ENCODE measurements at places on chromosomes 16 and 17. TPM values are rescaled to one million over a fixed set of nuclear protein-coding genes. Genes with fewer than 3 reads are reported as not detected.

DNA sequence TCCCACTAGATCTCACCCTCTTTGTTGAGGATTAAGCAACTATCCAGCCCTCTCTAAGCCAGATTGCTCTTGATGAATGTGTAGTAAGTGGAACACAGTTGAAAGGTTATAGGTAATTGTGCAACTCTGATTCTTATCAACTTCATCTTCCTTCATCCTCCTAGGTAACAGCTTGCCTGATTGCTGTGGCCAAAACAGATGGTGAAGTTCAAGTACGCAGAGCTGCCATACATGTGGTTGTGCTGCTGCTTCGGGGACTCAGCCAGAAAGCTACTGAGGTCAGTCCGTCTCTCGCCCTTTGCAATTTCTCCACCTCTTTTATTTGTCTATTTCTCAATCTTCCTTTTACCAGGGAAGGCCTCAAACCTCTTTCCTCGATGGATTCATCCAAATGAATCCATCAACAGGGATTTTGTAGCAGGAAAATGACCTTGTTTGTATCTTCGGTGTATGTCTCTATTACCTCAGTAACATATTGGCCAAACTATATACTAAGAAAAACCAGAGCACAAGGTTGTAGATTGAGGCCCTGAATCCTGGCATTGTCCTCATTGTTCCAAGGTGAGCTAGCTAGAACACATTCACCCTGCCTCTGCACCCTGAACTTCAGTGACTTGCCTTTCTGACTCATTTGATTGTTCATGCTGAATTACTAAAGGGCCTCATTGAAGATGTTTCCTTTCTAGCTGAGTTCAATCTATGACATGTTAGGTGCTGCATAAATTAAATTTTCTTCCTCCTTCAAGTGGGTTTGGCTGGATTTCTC lies 65.1 kb upstream of the HAS3 start:
- no peaks in the 10 kb centered on the region for H3K27me3 ChIP-seq
- DNase-seq = peak; percentile 58
- H3K27ac ChIP-seq = no peak overlapping the region
- peaks cover 3% of the 10 kb centered on the region for H3K36me3 ChIP-seq

DNA sequence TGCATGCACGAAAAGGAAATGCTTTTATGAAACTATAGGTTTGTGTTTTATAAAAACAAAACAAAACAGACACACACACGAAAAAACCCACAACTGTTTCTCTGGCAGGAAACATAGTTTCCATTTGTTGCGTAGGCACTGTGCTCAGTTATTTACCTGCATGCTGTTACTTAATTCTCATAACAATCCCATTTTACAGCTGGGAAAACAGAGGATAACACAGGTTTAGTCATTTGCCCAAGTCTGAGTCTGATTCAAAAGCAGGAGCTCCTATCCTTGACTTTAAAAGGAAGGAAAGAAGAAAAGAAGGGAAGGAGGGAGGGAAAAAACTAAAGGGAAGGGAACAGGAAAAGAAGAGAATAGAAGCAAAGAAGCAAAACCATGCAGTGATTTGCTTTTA lies 117.4 kb downstream of the DNAH3 start:
- peaks cover 2% of the 10 kb centered on the region for H3K27me3 ChIP-seq
- H3K4me1 ChIP-seq = no peaks in the 10 kb centered on the region
- H3K36me3 ChIP-seq = no peaks in the 10 kb centered on the region
- no peak for DNase-seq

DNA sequence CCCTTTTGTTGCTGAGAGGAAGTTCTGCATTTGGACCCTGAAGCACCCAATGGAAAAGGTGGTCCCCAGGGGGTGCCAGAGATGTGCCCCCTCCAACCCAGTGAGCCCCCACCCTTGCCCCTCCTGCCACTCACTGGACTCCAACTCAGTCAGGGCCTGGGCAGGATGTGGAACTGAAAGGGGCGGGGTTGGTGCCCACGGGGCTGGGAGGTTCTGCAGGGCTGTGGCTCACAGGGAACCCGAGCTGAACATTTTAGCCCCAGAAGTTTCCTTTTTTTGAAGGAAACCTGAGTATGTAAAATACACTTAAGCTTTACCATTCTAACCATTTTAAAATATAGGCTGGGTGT lies 15.8 kb upstream of the OGFOD3 start:
- DNase-seq = no peak
- peaks cover 3% of the 10 kb centered on the region for H3K4me1 ChIP-seq
- no peak overlapping the region for H3K27ac ChIP-seq

GRCh38 chr17:13096291-13096690 lies 78.5 kb upstream of the ELAC2 start:
- H3K4me3 ChIP-seq = no peak overlapping the region
- no peaks in the 10 kb centered on the region for H3K4me1 ChIP-seq
- peaks cover 5% of the 10 kb centered on the region for H3K27me3 ChIP-seq

NPW gene
- total RNA-seq = 0.18 TPM

CNOT1 gene
- total RNA-seq = 203 TPM

GRCh38 chr16:48862087-48862532 lies 252.1 kb upstream of the N4BP1 start:
- no peak overlapping the region for H3K4me3 ChIP-seq
- no peaks in the 10 kb centered on the region for H3K27me3 ChIP-seq
- DNase-seq = peak; percentile 80
- no peaks in the 10 kb centered on the region for H3K4me1 ChIP-seq

WSCD1 gene
- total RNA-seq = not detected

- H3K27me3 ChIP-seq = no peaks in the 10 kb centered on the region
- H3K36me3 ChIP-seq = peaks cover 5% of the 10 kb centered on the region
- peaks cover 5% of the 10 kb centered on the region for H3K4me1 ChIP-seq
Measured at GRCh38 chr17:2613089-2613808, 19.8 kb downstream of the PAFAH1B1 start.

DNA sequence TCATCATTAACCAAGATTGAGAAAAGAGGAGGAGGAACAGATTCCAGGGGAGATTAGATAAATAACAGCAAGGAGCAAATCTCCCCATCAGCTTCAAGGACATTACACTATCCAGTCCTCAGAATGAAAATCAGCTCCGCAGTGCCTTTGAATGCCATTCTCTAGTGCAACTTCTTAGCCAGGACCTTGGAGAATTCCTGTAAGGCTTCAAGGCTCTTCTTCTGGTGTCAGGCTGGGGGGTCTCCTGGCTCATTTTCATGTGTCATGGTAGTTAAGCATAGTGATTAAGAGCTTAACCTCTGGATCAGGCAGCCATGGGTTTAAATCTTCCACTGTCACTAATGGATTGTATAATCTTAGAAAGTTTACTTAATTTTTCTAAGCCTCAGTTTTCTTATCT lies 137.3 kb upstream of the CCL2 start:
- no peaks in the 10 kb centered on the region for H3K36me3 ChIP-seq
- H3K4me1 ChIP-seq = no peaks in the 10 kb centered on the region
- no peak overlapping the region for H3K4me3 ChIP-seq
- no peaks in the 10 kb centered on the region for H3K27me3 ChIP-seq

DNA sequence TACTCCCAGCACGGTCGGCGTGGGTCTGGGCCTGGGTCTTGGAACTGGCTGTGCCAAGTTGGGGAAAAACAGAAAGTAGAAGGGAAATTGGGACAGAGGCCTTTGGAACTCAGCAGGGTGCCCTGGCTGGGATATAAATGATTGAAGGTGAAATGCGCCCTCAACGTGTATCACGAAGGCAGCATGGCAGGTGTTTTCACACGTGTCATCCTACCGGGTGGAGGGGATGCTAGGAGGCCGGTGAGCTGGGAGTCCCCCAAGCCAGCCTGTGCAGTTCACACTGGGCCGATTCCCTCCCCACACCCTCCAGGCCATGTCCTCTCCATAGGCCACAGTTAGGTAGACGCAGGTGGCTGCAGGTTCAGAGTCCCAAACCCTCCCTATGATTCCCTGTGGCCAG lies 6.0 kb downstream of the TNFAIP1 start:
- no peak overlapping the region for H3K27ac ChIP-seq
- DNase-seq = no peak
- H3K4me1 ChIP-seq = peaks cover 17% of the 10 kb centered on the region

DNA sequence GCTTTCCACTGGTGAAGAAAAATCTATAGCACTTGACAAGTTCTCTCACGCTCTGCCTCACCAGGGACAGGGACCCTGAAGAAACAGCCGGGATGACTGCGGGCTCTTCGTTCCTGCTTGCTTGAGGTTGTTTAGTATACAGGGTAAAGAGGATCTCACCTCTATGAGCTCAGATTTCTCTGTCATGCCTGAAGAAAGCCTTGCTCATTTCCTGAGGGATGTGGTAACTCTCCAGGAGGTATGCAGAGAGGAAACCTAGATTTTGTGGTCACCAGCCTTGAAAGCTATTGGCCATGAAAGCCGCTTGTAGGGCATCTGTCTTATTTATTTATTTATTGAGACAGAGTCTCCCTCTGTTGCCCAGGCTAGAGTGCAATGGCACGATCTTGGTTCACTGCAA lies 23.2 kb downstream of the USP43 start:
- H3K27me3 ChIP-seq = no peaks in the 10 kb centered on the region
- H3K27ac ChIP-seq = no peak overlapping the region
- no peaks in the 10 kb centered on the region for H3K4me1 ChIP-seq
- no peak for DNase-seq
- H3K4me3 ChIP-seq = no peak overlapping the region

GRCh38 chr16:1335996-1336395 lies 2.6 kb downstream of the BAIAP3 start:
- no peaks in the 10 kb centered on the region for H3K36me3 ChIP-seq
- peaks cover 55% of the 10 kb centered on the region for H3K27me3 ChIP-seq
- no peak overlapping the region for H3K27ac ChIP-seq
- H3K4me1 ChIP-seq = peaks cover 7% of the 10 kb centered on the region
- no peak overlapping the region for H3K4me3 ChIP-seq

- H3K4me3 ChIP-seq = no peak overlapping the region
- H3K4me1 ChIP-seq = no peaks in the 10 kb centered on the region
- H3K27me3 ChIP-seq = peaks cover 15% of the 10 kb centered on the region
- DNase-seq = no peak
- H3K27ac ChIP-seq = no peak overlapping the region
Measured at GRCh38 chr16:30623536-30624283, 13.5 kb upstream of the ZNF689 start.

DNA sequence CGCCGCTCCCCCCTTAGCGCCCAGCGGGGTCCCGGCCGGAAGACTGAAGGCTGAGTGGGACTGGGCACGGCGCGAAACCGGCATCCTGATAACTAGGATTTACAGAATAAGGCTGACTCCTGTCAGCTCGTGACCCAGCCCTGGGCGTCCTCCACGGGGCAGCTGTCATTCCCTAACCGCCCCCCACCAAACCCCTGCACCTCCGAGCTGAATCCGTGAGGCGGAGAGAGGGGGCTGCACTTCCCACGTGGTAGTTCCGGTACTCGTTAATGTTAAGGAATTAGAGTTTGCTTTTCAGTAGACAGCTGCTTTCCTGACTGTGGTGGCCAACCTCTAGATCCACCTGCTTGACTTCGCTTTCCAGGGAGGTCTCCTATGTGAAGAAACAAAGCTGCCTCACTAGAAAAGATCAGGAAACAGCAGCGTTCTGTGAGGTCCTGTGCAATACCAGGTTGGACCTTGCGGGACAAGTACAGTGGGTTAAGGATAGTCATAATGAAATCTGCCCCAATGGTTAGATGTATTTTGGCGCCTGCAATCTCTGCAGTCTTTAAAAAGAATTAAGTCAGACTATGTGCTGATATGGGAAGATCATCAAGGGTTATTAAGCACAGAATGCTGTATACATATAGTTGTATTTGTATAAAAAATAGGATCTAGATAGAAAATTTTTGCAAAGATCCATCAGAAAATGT lies 1.1 kb upstream of the WBP2 start:
- H3K27me3 ChIP-seq = no peaks in the 10 kb centered on the region
- peak overlapping the region; percentile 70 for H3K27ac ChIP-seq
- H3K4me3 ChIP-seq = peak overlapping the region; percentile 68
- peak; percentile 31 for DNase-seq

SLC16A11 gene
- not detected for total RNA-seq

GRCh38 chr16:57632568-57632967 lies 4.1 kb downstream of the ADGRG1 start:
- H3K27ac ChIP-seq = no peak overlapping the region
- H3K36me3 ChIP-seq = no peaks in the 10 kb centered on the region
- H3K27me3 ChIP-seq = peaks cover 5% of the 10 kb centered on the region
- H3K4me3 ChIP-seq = no peak overlapping the region
- peaks cover 22% of the 10 kb centered on the region for H3K4me1 ChIP-seq
- DNase-seq = peak; percentile 28

GRCh38 chr17:32755045-32755805 lies 121.7 kb downstream of the MYO1D start:
- DNase-seq = peak; percentile 76
- no peak overlapping the region for H3K4me3 ChIP-seq
- H3K36me3 ChIP-seq = no peaks in the 10 kb centered on the region

DNA sequence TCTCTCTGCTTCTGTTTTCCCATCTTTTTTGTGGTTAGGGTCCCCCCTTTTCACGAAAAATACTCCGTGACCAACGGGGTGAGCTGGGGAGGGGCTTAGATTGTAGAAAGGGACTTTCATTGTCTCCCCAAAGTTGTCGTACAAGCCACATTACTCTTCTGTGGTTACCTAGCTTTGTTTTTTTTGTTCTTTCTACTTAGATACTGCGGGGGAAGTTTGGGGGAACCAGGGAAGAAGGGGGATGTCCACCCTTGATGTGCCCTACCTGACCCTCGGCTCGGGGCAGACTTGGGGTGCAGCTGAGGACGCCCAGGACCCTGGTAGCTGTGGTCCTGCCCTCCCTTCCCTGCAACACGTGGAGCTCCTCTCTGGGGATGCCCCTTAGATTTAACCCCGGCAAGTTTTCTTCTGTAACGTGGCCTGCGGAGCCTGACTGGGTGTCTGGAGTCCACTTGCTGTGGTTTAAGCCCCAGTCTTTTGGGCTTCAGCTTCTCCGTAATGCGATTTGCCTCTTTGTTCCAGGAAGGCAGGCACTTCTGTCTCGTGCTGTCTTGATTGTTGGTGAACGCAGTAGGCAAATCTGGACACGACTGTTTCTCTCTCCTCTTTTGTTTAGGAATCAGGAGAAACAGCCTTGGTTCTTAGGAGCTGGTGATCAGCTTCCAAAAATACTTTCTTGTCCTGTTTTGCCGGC lies 892 bp downstream of the ABCC1 start:
- H3K4me3 ChIP-seq = peak overlapping the region; percentile 82
- peak; percentile 44 for DNase-seq
- H3K27me3 ChIP-seq = no peaks in the 10 kb centered on the region
- H3K4me1 ChIP-seq = peaks cover 35% of the 10 kb centered on the region
- H3K27ac ChIP-seq = peak overlapping the region; percentile 96
